ENCODE measurements at places on chromosomes 13 and 19.
A peak's percentile ranks its signal among the peaks of the same experiment; 100 is the strongest.

- DNase-seq, result no peak
Measured at GRCh38 chr19:3694361-3695123, 5.7 kb downstream of the PIP5K1C start.

GRCh38 chr19:18274219-18274780 lies at the start of gene IQCN:
Gene IQCN (minus strand): TSS chr19:18274452. CDS start chr19:18269478, 4,974 bp downstream.
- no peak for DNase-seq

GRCh38 chr13:38850868-38851626 lies 139.6 kb downstream of the STOML3 start:
- no peak for DNase-seq

- DNase-seq, result peak; percentile 39
Measured at GRCh38 chr19:4206818-4207484, 22.4 kb upstream of the EBI3 start.

- DNase-seq, result no peak
Measured at GRCh38 chr13:52845334-52845761, 3.1 kb downstream of the PCDH8 start.

- no peak for DNase-seq
Measured at GRCh38 chr19:17686023-17686521, 2.1 kb downstream of the UNC13A start.

DNA sequence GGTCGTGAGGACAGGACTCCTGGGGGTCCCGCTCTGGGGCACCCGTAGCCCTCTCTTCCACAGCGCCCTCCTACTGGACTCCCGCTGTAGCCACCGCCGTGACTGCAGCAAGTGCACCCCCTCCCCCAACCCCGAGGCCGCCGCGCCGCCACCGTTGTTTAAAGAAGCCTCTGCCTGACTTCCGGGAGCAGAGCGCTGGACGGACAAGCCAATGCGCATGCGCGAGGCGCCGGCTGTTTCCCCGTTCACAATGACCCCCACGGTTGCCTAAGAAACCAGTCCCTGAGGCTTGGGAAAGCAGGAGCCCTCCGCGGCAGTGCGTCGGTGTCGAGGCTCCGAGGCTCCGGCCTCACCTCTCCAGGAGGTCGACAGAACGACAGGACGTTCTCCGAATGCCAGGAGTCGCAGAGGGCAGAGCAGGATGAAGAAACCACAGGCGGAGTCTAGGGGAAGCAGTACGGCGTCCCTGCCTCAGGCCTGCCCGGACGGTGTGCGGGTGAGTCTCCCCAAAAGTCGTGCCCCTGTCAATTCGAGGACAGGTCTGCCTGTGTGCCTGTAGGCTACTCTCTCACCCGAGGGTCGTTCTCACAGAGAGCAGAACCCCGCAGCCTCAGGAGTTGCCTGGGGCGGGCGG lies 70.5 kb upstream of the ZNF420 start:
- DNase-seq, result peak; percentile 24

DNA sequence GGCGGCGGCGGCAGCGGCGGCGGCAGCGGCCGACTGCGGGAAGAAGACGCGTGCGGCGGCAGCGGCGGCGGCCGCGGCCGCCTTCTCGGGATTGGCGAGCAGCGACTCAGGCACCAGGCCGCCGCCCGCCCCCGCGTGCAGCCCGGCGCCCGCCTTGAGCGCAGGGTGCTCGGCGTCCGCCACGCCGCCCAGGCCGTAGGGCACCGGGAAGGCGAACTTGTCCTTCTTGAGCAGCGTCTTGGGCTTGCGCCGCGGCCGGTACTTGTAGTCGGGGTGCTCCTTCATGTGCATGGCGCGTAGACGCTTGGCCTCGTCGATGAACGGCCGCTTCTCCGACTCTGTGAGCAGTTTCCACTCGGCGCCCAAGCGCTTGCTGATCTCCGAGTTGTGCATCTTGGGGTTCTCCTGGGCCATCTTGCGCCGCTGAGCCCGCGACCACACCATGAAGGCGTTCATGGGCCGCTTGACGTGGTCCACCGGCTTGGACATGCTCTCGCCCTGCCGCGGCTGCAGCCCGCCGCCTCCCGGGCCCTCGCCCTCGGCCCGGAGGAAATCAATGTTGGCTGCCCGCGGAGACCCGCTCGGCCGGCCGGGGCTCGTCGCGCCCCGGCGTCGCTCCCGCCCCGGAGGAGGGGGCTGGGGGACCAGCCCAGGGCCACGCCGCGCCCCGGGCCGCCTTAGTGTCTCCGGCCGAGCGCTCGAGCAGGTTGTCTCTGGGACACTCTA lies 621 bp downstream of the SOX21 start:
- no peak for DNase-seq

DNA sequence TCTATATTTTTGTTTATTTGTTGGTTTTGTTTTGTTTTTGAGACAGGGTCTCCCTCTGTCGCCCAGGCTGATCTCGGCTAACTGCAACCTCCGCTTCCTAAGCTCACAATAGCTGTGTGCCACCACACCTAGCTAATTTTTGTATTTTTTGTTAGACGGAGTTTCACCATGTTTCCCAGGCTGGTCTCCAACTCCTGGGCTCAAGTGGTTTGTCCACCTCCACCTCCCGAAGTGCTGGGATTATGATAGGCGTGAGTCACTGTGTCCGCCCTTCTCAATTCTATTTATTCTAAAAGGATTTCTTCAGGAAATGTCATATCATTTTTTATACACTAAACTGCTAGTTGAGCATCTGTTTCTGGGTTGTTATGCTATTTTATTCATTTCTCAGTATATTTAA lies 1206.0 kb downstream of the OLFM4 start:
- no peak for DNase-seq

DNA sequence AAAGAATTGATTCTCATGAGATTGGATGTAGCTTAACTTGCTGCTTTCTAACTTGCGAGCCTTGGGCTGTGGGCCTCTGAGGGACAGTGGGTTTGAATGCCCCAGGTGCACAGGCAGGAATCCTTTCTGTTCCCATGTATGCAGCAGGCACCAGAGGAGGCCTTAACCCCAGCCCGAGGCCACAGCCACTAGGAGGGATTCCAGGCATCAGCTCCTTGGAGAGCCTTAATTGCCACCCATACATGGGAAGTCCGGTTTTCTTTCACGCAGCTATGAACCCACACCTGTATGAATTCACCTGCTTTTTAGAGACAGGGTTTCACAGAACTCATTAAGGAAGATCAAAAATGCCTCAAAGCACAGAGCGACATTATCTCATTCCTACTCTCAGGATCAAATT lies 117.9 kb downstream of the CRYL1 start:
- no peak for DNase-seq

GRCh38 chr13:78024996-78025395 lies 106.4 kb upstream of the EDNRB start:
- DNase-seq, result no peak

DNA sequence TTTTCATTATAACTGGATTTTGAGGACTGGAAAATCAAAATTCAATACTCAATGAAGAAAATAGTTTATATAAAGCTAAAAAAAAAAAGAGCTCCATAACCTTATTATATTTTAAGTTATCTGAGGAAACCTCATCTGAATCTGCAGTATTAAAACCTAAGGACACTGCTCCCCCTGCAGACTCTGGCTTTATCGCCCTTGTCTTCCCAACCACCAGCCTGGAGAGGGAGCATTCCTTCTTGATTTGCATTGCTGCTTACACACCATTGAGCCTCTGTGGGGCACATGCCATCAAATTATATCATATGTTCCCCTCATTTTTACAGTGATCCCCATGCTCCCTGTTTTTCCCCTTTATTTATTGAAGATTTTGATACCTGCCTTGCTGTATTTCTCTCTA lies 871.4 kb upstream of the GPC6 start:
- no peak for DNase-seq

DNA sequence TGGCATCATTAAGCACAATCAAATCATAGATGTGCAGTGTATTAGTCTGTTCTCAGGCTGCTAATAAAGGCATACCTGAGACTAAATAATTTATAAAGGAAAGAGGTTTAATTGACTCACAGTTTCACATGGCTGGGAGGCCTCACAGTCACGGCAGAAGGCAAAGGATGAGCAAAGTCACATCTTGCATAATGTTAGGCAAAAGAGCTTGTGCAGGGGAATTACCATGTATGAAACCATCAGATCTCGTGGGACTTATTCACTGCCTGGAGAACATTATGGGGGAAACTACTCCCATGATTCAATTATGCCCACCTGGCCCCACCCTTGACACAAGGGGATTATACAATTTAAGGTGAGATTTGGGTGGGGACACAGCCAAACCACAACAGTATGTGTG lies 245.2 kb upstream of the DACH1 start:
- DNase-seq, result no peak

- no peak for DNase-seq
Measured at GRCh38 chr13:41864658-41865057, 96.3 kb downstream of the VWA8 start.

DNA sequence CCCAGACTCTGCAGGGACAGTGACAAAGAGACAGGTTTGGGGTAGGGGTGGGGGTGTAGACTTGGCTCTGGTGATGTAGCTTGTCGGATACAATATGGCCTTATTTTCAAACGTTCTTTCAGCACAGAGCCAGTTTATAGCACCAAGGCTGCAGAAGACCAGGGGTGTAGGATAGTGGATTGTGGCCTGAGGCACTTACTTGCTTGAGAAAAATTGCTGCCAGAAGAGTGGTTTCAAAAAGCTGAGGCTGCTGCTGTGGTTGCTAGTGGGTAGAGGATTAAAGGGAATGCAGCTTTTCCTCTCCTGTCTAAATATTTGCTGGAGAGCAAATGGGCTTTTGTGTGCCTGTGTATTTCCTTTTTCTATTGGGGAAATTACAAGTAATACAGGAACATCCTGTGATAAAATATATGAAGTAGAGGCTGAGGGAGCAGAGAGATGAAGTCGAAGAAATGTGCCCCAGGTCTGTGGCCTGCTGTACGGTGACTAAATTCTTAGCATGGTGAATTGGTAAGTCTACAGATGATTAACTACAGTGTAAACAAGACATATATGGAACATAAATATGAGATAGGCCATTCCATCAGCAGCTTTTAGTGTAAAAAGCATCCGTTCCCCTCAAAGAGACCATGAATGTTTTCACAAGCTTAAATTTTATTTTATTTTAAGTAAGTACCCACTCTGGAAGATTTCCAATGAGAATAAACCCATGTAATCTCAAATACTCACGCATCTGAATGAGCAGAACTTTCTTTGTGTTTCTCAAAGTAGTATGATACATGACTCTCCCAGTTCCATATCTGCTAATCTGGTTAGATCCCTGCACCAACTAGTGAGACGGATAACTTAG lies 112.9 kb downstream of the LRCH1 start:
- no peak for DNase-seq

DNA sequence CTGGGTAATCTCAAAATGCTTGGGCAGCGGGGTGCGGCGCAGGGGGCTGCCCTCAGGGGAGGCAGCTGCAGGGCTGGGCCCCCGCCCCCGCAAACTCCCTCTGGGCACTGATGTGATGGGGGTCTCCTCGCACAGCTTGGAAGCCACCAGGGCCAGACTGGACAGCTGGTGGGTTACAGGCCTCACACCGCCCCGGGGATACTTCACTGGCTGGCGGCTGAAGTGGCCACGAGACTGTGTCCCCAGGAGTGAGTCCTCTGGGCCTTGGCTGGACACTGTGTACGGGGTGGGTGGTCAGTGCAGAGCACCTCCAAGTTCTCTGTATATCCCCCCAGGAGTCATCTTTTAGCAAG lies 2.0 kb upstream of the LPAR2 start:
- DNase-seq, result no peak

- no peak for DNase-seq
Measured at GRCh38 chr13:80823472-80823871, 482.5 kb upstream of the SPRY2 start.

DNA sequence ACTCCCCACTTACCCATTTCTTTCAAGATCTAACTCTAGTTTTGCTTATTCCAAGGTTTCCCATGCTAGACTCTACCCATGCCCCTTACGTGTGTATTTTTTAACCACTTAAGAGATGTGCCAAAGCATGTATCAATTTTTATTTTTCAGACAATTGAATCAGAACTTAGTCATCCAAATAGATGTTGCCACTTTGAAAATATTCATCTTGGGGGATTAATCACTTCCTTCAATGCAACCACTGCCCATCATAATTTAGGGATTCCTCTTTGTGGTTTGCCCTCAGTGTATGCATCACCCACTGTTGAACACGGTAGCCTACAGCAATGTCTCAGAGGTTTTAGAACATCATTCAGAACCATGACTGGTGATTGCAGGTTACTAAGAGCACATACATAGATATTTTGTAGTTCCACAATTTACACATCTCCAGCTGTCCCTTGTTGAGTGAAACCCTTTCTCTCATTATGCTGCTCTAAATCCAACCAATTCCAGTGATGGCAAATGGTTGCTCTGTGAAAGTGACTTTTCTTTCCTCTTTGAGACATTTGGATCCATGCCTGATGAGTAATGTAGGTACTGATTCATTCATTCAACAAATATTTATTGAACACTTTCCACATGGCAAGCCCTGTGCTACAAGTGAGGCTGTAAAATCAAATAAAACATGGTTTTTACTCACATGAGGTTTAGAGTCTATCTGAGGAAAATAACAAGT lies 60.6 kb upstream of the SERP2 start:
- no peak for DNase-seq

DNA sequence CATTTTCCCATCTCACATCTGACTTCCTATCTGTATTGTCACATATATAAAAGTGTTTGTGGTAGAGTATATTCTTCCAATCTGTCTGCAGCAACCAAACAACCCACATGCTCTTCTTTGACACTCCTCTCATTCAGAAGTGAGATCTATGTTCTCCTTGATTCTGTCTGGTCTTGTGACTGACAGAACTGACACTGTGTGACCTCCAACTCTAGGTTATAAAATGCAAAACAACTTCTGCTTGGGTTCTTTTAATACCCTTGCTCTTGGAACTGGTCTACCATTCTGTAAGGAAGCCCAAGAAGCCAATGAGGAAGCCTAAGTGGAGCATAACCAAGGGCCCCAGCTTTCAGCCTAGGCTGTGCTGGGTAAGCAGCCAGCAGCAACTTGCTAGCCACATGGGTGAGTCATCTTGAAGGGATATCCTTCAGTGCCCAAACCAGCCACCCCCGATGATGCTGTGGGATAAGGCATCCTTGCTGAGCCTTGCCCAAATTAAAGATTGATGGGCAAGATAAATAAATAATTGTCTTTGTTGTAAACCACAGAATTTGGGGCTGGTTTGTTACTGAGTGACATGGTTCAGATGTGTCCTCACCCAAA lies 18.4 kb upstream of the ITM2B start:
- no peak for DNase-seq

DNA sequence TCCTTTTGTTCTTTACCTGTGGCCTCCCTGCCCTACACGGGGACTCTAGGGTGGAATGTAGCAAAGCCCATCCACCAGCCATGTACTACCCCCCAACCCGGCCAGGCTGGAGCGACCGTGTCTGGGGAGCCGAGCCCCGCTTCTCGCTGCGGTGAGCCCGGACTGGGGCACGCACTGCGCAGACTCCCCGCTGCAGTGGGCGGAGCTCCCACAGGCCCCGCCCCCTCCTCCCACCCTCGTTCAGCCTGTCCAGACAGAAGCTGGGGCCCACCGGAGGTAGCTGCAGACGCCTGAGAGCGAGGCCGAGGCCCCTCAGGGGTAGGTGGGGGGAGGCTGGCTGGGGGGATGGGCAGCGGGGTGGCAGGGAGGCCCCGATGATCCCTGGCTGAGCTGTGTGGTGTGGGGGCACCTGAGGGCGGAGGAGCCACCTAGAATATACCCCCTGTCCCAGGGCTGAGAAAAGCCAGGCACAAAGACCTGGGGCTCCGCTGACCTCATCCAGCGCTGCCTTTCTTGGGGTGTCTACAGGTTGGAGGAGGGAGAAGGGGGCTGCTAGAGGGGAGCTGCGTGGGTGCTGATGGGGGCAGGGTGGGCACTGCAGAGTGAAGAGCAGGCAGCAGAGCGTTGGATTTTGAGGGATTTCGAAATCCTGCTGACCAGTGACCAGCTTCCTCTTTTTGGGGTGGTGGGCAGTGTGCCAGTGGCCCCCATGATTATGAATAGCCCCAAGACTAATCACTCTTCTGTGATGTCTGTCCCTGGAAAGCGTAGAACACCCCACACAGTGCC lies 17.3 kb downstream of the PLD3 start:
- no peak for DNase-seq
